ENCODE measurements at places on chromosomes 16 and 17.

- DNase-seq, result no peak
Measured at GRCh38 chr16:50699326-50700159, 6.1 kb downstream of the NOD2 start.

GRCh38 chr17:73317513-73318426 lies 6.0 kb upstream of the CDC42EP4 start:
- DNase-seq, result no peak

GRCh38 chr16:81421536-81421935 lies 23.1 kb upstream of the CMIP start:
- DNase-seq, result no peak

DNA sequence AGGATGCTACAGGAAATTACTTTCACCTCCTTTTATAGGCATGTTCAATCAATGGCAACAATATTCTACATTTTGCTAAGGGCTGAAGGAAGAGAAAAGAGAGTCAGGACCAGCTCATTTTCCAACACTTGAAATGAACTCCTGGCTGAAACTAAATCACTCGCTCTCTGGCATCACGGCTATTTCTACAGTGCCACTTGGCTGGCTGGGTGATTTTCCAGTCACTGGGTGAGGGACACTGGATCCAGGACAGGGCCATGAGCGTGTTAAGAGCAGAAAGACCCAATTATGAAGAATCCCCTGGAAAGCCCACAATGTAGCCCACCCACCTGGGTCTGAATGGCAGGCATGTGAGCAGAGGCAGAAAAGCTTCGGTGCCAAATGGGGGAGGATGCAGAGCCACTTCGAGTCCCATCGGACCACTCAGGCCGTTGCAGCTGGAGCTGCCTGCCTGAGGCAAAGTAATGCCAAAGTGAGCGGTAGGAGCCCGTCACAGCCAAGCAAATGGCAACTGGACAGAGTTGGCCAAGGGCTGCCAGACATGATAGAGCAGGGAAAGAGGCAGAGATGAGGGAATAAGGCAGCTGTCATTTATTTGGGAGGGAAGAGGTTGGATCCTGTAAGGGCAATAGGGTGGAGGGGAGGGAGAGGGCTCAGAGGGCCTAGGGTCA lies 246.2 kb downstream of the STX8 start:
- DNase-seq, result no peak

- DNase-seq, result no peak
Measured at GRCh38 chr17:14044702-14045101, 24.6 kb upstream of the COX10 start.

DNA sequence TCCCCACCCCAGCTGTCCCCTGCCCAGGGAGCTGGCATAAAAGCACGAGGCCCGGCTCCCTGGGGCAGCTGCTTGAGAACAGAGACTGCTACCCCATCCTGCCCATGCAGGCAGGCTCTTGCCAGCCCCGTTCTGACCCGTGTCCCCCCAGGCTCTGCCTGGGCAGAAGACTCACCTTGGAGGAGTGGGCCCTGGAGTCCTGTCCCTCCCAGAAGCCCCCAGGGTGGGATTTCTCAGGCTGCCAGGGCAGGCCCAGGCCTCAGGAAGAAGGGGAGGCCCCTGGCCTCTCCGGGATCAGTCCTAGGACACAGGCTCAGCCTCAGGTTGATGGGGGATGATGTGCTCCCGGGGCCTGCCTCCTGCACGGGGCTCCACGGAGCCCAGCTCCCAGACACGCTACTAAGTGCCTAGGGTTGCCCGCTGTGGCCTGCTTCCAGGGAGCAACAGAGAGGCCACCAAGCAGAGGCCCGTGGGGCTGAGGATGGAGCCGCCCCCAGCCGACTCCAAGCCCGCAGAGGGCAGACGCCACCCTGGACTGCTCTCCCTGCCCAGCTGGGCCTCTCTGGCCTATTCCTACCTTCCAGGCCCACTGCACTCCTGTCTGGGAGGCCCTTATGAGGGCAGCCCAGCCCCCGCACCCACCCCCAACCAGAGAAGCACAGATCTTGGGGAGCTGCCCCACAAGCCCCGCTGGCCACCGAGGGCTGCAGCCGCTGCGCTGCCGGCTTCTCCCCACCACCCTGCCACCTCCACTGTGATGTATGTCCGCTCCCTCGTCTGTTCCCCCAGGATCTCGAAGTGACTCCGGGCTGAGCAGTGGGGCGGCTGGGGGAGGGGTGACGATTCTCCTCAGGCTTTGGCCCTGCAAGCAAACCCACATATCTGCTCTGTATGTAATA lies 1.7 kb downstream of the NME3 start:
- no peak for DNase-seq

DNA sequence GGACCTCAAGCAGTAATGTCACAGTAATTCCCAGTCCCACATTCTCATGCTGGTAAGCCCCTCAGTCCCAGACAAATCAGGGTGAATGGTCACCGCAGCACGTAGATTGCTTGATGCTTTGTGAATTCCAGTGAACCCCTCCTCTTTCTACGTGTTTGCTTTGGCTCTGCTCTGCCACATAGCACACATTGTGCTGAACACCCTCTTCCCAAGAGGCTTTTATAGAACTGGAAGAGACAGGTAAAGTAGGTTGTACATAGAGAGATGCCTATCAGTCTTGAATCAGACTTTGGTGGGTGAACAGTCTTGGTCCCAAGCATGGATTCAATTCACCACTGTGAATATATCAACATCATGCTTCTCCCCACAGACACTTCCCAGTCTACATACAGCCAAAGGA lies 579 bp upstream of the KRTAP9-6 start:
- DNase-seq, result no peak

DNA sequence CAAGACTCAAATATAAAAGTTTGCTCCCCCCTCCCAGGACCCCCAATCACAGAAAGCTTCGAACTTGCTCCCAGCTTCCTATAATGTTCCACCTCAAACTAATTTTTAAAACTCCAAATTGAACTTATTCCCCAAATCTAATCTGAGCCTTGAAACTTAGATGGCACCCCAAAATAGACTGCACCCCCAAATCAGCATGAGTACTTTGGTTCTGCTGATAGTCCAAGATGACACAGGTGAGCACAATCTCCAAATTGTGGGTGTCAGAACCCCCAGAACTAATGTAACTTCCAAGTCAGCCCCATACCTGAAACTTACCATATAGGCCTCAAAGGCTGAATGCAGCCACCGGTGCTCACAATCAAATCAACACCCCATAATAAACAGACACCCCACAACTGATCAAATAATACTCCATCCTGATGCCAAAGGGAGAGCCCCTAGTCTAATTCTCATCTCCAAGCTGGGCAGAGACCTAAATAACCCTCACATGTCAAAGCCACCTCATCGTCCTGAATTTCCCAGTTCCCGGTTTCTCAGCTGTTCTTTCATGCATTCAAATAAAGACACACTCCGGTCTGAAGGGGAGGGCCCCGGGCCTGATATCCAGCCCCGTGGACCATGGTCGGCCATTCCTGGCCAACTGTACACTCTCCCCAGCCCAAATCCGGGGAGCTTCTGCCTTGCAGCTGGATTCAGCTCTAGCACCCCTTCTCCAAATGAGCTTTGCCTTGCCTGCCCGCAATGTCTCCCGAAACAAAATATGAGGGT lies 1.8 kb upstream of the BCL6B start:
- no peak for DNase-seq

DNA sequence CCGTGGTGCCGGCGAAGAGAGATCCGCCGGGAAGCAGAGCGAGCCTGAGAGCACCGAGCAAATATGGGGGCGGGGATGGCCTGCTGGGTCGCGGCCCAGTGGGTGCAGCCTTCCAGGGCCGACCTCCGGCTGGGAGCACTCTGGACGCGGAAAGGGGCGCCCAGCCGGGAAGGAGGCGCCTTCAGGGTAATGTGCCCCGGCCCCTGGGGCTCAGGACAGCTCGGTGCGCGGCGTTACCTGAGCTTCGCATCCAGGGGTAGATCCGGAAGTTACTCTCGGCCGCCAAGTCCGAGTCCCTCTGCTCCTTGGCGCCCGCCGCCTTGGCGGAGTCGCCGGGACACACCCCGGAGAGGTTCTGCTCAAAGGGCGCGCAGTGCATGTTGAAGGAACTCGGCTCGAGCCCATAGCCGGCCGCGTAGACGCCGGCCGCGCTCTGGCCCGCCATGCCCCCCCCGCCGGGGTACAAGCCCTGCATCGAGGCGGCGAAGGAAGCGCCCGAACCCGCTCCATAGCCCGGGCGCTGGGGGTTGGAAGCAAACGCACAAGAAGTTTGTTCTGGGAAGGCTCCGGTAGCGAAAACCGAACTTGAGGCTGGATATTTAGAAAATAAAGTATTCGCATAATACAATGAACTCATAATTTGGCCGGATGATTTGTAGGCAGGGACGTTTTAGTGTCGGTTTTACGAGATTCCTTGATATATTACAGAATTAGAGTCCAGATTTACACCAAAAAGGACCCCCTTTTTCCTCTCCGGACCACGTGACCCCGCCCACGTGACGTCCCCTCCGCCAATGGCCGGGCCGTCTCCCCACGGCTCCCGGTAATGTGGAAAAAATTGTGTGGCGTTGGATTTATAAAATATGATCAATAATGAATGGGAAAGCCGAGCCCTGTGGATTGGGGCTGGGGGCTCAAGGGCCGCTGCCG lies at the start of gene HOXB7:
Gene HOXB7 (minus strand): TSS at position 736 of the 930 bp plus-strand sequence. CDS start 99 bp downstream, at position 637.
- peak; percentile 54 for DNase-seq

- no peak for DNase-seq
Measured at GRCh38 chr16:66444049-66444481, 17.0 kb downstream of the BEAN1 start.

GRCh38 chr17:65472666-65473309 lies 88.7 kb downstream of the AXIN2 start:
- DNase-seq, result no peak

- no peak for DNase-seq
Measured at GRCh38 chr16:51439271-51439670, 288.2 kb upstream of the SALL1 start.

DNA sequence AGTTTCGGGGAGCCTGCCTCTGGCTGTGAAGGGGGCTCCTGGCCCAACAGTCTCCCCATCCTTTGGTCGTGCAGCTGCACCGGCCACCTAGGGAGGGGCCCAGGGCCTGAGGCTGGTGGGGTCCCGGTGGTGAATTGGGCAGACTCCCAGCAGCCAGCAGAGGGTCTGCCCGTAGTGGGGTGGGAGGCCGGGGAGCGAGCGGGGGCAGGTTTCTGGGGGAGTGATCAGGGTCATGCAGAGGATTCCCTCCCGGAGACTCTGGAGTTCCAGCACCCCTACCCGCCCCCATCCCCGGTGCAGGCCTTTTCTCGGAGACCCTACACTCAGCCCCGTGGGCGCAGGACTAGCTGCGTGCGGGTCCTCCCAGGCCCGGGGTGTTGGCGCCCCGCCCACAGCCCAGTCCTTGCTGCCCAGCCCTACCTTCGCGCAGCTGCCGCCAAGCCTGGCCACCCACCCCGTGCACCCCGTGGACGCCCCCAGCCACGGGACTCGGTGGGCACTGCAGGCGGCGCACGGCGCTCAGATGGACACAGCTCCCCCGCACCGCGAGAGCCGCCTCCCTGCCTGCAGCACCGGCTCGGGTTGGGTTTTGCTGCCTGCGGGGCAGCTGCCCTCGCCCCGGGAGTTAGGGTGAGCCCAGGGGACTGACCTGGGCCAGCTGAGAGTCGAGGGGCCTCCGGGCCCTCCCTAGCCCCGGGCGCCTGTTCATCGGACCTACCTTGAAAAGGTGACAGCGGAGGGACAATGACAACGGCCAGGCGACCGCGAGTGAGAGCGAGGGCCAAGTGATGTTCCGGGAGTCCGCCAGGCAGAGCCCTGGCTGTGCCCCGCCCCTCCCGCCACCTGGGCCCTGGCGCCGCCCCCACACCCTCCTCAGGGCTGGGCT lies at the start of gene GNG13:
Gene GNG13 (minus strand): TSS at position 787 of the 886 bp plus-strand sequence. CDS start 1,657 bp downstream, outside the sequence.
- no peak for DNase-seq

- DNase-seq, result no peak
Measured at GRCh38 chr17:1969712-1970111, 55.4 kb downstream of the RTN4RL1 start.

DNA sequence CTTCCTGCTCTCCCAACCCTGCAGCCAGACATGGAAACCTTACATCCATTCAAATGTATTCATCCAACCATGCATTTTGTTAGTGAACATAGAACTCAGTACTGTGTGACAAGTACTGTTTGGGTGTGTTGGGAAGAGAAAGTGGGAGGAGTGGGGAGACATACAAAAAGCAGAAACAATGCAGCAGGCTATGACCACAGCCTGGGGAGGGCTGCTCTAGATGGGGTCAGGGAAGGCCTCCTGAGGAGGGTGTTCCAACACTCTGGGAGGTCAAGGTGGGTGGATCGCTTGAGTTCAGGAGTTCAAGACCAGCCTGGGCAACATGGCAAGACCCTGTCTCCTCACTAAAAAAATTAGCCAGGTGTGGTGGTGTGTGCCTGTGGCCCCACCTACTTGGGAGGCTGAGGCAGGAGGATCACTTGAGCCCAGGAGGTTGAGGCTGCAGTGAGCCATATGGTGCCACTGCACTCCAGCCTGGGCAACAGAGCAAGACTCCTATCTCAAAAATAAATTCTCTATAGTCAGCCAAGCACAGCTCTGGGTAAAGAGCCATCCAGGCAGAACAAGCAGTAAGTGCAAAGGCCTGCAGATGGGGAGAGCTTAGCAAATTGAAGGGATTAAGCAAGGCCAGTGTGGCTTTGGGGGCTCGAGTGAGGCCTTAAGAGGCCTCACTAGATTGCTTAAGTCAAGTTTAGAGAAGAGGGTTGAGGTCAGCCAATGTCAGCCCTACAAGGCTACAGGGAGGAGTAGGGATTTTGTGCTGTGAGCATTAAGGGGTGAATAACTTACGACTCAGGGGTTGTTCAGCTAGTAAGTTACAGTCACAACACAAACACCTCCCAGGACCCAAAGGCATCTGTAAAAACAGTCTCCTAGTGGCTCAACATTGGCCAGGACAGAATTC lies 5.5 kb downstream of the SLC13A2 start:
- DNase-seq, result no peak

DNA sequence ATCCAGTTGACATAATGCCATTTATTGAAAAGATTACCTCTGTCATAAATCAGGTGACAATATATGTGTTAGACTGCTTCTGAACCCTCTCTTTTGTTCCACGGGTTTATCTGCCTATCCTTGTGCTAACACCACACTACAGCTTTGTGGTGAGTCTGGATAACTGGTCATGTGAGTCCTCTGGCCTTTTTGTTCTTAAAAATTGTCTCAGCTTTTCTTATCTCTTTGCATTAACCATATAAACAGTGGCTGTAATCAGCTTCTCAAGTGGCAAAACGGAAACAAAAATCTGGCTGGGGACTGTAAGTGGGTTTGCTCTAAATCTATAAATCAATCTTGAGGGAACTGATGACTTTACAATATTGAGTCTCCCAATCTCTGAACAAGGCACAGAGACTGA lies 44.6 kb downstream of the STX8 start:
- DNase-seq, result no peak

- DNase-seq, result no peak
Measured at GRCh38 chr16:49427771-49428170, 54.2 kb downstream of the C16orf78 start.

- no peak for DNase-seq
Measured at GRCh38 chr17:13076905-13077304, 59.1 kb upstream of the ELAC2 start.
